Large intestine (tissue), 12 donors: ENCODE measurements at places on chromosomes 16 and 17. TPM values are rescaled to one million over a fixed set of nuclear protein-coding genes. Genes with fewer than 3 reads are reported as not detected.

TLCD3B gene
- 3.2 TPM for polyA plus RNA-seq

HSD11B2 gene
- 5.8 TPM for polyA plus RNA-seq

PMFBP1 gene
- polyA plus RNA-seq = 4.7 TPM

XYLT1 gene
- 9.9 TPM for polyA plus RNA-seq

C16orf89 gene
- 3.1 TPM for polyA plus RNA-seq

DRC3 gene
- polyA plus RNA-seq = 5.7 TPM

KRTAP17-1 gene
- polyA plus RNA-seq = 0.07 TPM

CMTM4 gene
- polyA plus RNA-seq = 52.1 TPM

ZNF200 gene
- polyA plus RNA-seq = 10.8 TPM

ABCC12 gene
- not detected for polyA plus RNA-seq

NKD1 gene
- 5.3 TPM for polyA plus RNA-seq

NIP7 gene
- 25.5 TPM for polyA plus RNA-seq

IRX5 gene
- 0.10 TPM for polyA plus RNA-seq

KRTAP4-16 gene
- not detected for polyA plus RNA-seq

TCAP gene
- 2.2 TPM for polyA plus RNA-seq

GRCh38 chr17:69874175-69874670 lies 200.8 kb upstream of the KCNJ16 start:
- no peaks in the 10 kb centered on the region for H3K27me3 ChIP-seq
- DNase-seq = no peak
- no peak overlapping the region for H3K4me3 ChIP-seq
- H3K4me1 ChIP-seq = no peaks in the 10 kb centered on the region
- H3K27ac ChIP-seq = no peak overlapping the region

DNA sequence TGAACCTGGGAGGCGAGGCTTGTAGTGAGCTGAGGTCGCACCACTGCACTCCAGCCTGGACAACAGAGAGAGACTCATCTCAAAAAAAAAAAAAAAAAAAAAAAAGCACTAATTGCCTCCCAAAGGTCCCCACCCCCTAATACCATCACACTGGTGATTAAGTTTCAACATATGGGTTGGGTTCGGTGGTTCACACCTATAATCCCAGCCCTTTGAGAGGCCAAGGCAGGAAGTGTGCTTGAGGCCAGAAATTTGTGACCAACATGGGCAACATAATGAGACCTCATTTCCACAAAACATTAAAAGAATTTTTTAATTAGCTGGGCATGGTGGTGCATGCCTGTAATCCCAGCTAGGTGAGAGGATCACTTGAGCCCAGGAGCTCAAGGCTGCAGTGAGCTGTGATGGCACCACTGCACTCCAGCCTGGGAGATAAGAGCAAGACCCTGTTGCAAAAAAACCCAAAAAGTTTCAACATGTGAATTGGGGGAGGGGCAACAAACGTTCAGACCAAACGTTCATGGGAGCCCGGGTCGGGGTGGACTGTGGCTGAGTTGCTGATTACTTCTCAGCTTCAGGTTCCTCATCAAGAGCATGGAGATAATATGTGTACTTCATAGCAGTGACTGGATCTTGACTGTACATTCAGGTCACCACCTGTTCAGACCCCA lies 62.1 kb upstream of the NOL11 start:
- no peaks in the 10 kb centered on the region for H3K36me3 ChIP-seq
- H3K4me3 ChIP-seq = no peak overlapping the region
- DNase-seq = no peak
- H3K27me3 ChIP-seq = no peaks in the 10 kb centered on the region
- no peak overlapping the region for H3K27ac ChIP-seq

DNA sequence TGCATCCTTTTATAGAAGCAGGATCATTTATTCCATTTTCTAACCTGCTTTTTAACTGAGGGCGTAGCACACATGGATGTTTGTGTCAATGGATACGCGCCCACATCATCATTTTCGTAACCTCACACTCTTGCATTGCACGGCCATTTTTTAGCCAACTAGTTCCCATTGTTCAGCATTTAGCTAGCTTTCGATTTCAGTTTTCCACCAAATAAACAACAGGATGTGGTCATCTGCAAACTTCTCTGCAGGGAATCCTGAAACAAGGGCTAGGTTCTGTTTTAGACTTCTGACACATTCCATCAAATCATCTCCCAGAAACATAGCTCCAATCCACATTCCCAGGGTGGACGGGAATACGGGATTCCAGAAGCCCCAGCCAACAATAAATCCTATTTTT lies 6.4 kb downstream of the CYB561 start:
- H3K27me3 ChIP-seq = peaks cover 12% of the 10 kb centered on the region
- no peak overlapping the region for H3K4me3 ChIP-seq
- DNase-seq = no peak
- peak overlapping the region; percentile 15 for H3K27ac ChIP-seq

DNA sequence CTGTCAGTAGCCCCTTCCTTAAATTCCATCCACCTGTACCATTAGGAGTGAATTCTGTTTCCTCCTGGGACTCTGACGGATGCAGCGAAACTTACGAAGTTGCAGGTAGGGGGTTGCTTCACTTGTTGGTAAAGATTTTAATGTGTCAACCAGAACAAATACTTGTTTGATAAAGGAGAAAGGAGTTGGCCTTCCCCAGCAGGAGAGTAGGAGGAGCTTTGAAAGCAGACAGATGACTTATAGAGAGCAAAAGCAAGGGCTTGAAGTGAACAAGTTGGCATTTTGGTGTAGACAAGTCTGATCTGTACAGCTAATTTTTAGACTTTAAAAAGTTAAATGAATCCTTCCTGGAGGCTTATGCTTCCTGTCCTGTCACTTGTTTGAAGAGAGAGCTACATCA lies 38.1 kb upstream of the PMFBP1 start:
- H3K4me3 ChIP-seq = no peak overlapping the region
- no peak for DNase-seq
- no peaks in the 10 kb centered on the region for H3K36me3 ChIP-seq
- no peaks in the 10 kb centered on the region for H3K27me3 ChIP-seq
- no peaks in the 10 kb centered on the region for H3K4me1 ChIP-seq
- H3K27ac ChIP-seq = no peak overlapping the region

DNA sequence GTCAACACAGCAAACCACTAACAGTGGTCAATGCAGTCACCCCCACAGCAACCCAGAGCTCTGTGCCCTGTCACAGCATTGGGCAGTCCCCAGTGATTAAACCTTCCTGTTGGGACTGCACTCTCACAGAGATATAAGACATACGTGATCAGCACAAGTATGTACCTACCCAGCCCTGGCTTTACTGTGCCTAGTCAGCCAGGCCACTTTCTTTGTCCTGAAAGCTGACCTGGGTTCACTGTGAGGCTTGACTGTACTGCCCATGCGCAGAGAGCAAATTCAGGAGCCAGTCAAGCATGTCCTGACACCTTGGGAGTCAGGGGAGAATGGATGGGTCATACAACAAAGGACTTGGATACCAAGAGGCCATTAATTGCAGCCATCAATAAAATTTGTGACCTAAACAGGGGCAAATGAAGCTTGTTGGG lies 10.9 kb upstream of the TMEM170A start:
- H3K27me3 ChIP-seq = no peaks in the 10 kb centered on the region
- H3K4me3 ChIP-seq = no peak overlapping the region
- H3K36me3 ChIP-seq = no peaks in the 10 kb centered on the region
- DNase-seq = no peak
- no peak overlapping the region for H3K27ac ChIP-seq
- H3K4me1 ChIP-seq = no peaks in the 10 kb centered on the region

DNA sequence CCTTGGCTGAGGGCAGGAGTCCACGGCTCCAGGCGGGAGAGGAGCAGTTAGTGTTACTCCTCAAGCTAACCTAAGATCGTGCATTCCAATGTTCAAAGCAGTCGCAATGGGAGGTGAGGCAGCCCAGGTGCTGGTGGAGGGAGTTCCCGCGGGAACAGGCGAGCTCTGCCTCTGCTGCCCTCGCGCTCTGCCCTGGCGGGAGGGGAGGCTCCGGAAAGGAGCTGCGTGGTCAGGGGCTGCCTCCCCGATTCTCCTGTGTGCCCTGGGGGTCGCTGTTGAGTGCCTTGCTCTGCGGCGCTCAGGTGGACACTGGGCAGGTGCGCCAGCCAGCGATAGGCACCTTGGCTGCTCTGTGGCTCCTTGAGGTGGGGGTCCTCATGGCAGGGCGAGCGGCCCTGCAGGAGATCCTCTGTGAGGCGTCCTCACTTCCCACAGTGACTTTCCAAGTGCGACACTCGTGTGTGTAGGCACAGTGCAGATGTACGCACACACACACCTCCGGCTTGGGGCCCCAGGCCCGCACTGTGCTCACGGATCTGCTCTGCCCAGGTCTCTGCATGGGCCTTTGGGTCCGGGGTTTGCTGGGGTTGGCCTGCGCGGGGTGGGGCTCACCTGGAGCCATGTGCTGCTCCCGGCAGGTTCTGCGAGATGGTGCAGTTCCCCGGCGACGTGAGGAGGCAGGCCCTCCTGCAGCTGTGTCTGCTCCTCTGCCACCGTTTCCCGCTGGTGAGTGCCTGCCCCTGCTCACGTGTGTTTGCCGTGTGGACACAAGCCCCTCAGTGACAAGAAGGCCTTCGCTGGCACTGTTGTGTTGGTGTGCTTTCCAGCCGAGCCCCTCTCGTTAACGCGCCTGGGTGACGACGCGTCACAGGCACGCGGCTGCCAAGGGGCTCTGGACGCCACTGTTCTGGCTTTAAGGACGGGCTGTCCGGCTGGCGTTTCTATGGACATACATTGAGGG lies 97.9 kb upstream of the ZNF750 start:
- H3K36me3 ChIP-seq = peaks cover 71% of the 10 kb centered on the region
- H3K27ac ChIP-seq = no peak overlapping the region
- H3K4me3 ChIP-seq = no peak overlapping the region
- H3K27me3 ChIP-seq = no peaks in the 10 kb centered on the region
- no peaks in the 10 kb centered on the region for H3K4me1 ChIP-seq

GRCh38 chr17:50947782-50948543 lies 81.8 kb upstream of the TOB1 start:
- peak overlapping the region; percentile 23 for H3K27ac ChIP-seq
- H3K36me3 ChIP-seq = no peaks in the 10 kb centered on the region
- peak; percentile 31 for DNase-seq

- H3K4me1 ChIP-seq = no peaks in the 10 kb centered on the region
- H3K36me3 ChIP-seq = no peaks in the 10 kb centered on the region
- DNase-seq = no peak
- H3K27ac ChIP-seq = no peak overlapping the region
Measured at GRCh38 chr17:67283731-67284516, 38.9 kb upstream of the HELZ start.

DNA sequence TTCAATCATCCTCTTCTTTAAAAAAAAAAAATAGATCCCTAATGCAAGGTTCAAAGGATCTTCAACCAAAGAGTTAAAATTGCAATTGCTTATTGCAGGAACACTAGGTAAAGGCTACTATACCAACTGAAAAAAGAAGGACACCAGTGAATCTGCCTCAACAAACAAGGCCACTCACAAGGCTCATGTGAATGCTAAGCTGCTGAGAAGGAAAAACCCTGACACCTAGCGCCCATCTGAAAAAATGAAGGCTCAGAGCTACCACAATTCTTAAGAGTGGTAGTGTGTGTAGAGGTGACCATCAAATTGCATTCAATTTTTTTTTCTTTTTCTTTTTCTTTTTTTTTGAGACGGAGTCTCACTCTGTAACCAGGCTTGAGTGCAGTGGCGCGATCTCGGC lies 201.6 kb upstream of the C17orf78 start:
- peaks cover 16% of the 10 kb centered on the region for H3K36me3 ChIP-seq
- no peaks in the 10 kb centered on the region for H3K27me3 ChIP-seq
- no peak overlapping the region for H3K27ac ChIP-seq
- peak; percentile 45 for DNase-seq

GRCh38 chr17:45333702-45334092 lies 16.9 kb upstream of the MAP3K14 start:
- no peaks in the 10 kb centered on the region for H3K36me3 ChIP-seq
- H3K27ac ChIP-seq = no peak overlapping the region
- H3K4me1 ChIP-seq = no peaks in the 10 kb centered on the region
- DNase-seq = no peak
- H3K4me3 ChIP-seq = no peak overlapping the region

DNA sequence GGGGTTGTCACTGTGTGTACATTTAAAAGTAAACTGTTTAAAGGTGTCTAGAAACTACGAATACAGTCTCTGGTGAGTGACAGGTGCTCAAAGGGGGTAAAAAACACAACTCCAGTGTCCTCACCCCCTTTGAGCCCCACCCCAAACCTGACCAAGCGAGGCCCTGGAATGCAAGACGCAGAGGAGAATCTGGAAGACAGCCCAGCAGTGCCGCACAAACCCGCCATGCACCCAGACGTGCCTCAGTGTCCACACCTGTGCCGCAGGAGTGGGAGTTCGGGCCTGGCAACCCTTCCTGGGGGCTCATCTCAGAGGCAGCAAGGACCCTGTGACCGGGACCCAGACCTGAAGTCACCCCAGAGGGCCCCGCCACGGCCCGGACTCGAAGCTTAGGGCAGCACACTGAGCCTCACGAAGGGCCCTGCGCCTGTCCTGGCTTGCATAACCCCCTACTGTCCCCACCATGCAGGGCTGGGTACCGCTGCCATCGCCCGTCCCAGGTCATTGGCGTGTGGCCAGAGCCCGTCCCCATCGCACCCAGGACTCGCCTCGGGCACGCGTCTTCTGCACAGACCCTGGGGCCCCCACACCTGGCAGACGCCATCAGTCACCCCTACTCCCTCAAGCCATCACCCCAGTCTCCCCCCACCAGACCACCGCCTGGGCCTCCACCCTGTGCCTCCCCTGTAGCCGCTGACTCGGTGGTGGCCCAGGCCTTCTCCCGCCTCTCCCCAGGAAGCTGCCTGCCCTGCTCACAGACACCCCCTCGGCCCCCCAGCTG lies 33.0 kb upstream of the ZC3H18 start:
- peaks cover 25% of the 10 kb centered on the region for H3K36me3 ChIP-seq
- peaks cover 19% of the 10 kb centered on the region for H3K27me3 ChIP-seq

- no peaks in the 10 kb centered on the region for H3K27me3 ChIP-seq
- no peak for DNase-seq
- peaks cover 11% of the 10 kb centered on the region for H3K4me1 ChIP-seq
- no peak overlapping the region for H3K4me3 ChIP-seq
- no peaks in the 10 kb centered on the region for H3K36me3 ChIP-seq
Measured at GRCh38 chr17:58319173-58320162, 9.1 kb downstream of the TSPOAP1 start.

DNA sequence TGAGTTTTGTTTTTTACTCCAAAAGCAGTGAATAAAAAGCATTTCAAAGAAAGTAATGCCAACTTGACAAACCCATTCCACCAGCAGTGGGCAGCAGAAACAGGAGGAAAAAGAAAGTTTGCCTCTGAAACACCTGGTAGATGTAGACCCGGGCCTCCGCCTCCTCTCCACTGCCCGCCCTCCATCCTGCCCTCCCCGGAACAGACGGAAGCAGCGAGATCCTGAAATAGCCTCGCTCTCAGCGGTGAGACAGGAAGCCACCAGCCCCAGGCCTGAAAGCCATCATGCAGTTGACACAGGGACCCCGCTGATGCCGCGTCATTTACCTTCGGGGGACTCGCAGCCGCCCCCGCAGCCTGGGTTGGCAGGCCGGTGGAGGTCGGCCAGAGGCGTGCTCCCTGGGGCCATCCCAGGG lies 67.8 kb downstream of the C16orf78 start:
- H3K27ac ChIP-seq = no peak overlapping the region
- peak; percentile 50 for DNase-seq
- no peak overlapping the region for H3K4me3 ChIP-seq

DNA sequence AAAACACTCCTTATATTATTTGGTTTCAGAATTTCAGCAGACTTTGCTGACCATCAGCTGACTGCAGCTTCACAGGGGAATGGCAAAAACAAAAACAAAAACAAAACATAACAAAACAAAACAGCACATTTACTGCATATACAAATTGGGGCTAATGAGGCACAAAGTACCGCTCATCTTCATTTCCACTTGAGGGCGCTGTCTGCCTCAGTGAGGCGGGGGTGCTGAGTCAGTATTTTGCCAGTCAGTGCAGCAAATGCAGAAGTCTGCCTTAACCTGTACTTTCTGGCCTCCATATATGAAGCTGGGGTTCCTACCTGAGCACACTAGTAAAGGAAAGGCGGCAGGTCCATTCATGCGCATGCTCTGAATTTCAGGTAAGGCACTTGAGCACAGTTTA lies 13.5 kb upstream of the DYNLRB2 start:
- H3K36me3 ChIP-seq = no peaks in the 10 kb centered on the region
- no peaks in the 10 kb centered on the region for H3K4me1 ChIP-seq
- peak; percentile 11 for DNase-seq
- H3K4me3 ChIP-seq = no peak overlapping the region
